ENCODE measurements at places on chromosomes 11 and 22.
A peak's percentile ranks its signal among the peaks of the same experiment; 100 is the strongest.

DNA sequence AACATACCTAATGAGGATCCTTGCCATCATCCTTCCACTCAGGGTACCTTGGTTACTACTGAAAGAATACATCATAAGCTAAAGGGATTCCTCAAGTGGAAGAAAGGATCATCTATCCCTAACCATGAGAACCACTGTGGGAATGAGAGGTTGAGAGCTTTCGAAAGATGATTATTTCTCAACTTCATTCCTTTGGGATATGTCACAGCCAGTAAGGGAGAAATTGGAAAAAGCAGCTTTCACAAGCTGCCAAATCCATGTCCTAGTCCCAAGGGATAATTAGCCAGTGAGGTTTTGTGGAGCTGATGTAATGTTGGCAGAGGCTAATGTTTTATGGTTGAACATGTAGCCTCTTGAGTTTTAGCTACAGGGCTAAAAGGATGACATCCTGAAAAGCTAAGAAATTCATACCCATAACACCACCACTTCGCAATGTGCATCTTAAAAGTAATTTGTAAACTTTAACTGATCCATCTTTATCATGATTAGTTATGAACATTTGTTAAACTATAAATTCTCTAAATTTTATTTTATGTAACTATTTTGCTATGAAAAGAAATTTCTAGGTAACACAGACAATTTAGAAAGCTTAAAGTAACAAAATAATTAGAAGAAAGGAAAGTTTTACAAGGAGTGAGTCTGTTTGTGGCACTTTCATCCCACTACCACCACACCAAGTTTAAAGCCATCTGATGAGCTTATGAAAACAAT is 123.9 kb downstream of the MRTFA start:
- DNase-seq = no peak

GRCh38 chr11:61126256-61126655 is 24.0 kb downstream of the CD5 start:
- DNase-seq = peak; percentile 20

- no peak for DNase-seq
Measured at GRCh38 chr11:80487952-80488351, 1047.1 kb upstream of the TENM4 start.

DNA sequence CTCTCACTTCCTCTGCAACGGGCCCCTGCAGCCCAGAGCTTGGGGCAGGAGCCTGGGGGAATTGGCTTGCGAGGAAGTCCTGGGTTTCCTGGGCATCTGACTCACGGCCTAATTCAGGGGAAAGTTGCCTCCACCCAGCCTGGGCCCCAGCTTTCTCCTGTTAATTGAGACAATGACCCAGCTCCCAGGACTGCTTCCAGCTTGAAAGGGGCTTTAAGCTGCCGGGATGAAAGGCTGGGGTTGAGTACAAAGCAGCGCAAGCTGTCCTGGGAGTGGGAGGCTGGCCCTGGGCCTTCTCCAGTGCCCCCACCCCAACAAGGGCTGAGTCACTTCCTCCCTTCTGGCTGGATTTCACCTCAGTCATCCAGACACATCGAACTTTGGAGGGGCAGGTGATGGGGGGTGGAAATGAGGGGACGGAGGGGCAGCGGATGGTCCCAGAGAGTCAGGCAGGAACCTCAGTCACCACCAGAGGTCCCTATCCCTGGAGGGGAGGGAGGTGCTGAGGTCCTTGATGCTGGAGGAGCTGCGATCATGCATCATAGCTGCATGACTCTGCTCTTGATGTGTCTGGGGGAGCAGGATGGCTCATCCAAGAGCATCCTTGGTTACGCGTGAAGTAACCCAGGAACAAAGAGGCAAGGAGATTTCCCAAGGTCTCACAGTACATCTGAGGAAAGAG is 30.1 kb upstream of the OAF start:
- DNase-seq = no peak

- DNase-seq = no peak
Measured at GRCh38 chr11:123653483-123653826, 969 bp downstream of the SCN3B start.

GRCh38 chr11:85109141-85109540 is 518.0 kb downstream of the DLG2 start:
- DNase-seq = no peak

Measured in Caco-2 (cell line).